ENCODE measurements at places on chromosomes 2 and 18. TPM values are rescaled to one million over a fixed set of nuclear protein-coding genes. Genes with fewer than 3 reads are reported as not detected.

CPO gene
- not detected for total RNA-seq

DNA sequence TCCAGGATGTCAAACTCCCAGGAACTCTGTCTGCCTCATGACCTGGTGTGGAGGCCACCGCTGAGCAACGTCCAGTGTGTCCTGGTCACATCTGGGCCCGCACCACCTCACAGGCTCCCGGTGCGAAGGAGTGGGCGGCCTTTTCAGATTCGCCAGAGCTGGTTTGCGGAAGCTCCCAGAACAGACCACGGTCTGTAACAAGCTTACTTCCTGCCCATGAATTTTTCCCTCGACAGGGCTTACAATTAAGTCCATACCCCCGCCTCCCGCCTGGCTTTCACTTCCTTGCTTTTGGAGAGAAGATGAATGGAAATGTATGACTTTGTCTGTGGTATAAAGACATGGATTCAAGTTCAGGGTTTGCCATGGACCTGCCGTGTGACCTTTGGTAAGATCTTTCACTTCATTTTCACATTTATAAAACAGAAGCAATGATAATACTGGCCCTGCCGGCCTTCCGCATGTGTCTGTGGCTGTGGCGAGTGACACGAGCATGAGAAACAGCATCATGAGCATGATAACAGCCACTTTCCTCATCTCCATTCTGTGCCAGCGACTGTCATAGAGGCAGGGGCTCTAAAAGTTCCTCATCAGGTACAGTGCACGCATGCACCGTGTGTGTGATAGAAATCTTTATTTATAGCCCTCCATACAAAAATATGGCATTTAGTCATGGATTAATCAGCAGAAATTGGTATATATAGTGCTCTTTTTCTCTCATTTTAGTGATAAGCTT, 31.0 kb upstream of the KCNF1 start:
- no peak overlapping the region for H3K27ac ChIP-seq
- H3K4me3 ChIP-seq: no peak overlapping the region
- no peaks in the 10 kb centered on the region for H3K4me1 ChIP-seq
- no peak for DNase-seq
- peaks cover 11% of the 10 kb centered on the region for H3K27me3 ChIP-seq
- H3K36me3 ChIP-seq: no peaks in the 10 kb centered on the region

DNA sequence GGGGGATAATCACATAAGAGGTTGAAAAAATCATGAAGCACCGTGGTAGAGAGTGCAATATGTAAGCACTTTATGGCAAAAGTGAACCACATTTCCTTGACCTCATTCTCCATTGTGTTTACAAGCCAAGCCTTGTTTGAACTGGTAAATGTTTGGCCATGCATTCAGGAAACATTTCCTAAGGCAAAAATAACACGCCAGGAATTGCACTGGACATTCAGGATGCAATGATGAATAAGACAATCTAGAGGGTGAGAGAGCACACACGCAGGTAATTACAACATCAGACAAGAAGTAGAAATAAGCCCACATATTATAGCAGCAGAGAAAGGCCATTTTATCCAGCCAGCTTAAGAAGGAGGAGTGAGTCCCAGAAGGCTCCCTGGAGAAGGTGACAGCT, 218.0 kb upstream of the OSR1 start:
- H3K27ac ChIP-seq: no peak overlapping the region
- no peak overlapping the region for H3K4me3 ChIP-seq
- DNase-seq: no peak
- H3K27me3 ChIP-seq: peaks cover 2% of the 10 kb centered on the region

GRCh38 chr2:238581126-238581525, 154.4 kb downstream of the ASB1 start:
- no peaks in the 10 kb centered on the region for H3K4me1 ChIP-seq
- no peaks in the 10 kb centered on the region for H3K36me3 ChIP-seq
- no peak overlapping the region for H3K27ac ChIP-seq
- DNase-seq: no peak
- peaks cover 10% of the 10 kb centered on the region for H3K27me3 ChIP-seq

DNA sequence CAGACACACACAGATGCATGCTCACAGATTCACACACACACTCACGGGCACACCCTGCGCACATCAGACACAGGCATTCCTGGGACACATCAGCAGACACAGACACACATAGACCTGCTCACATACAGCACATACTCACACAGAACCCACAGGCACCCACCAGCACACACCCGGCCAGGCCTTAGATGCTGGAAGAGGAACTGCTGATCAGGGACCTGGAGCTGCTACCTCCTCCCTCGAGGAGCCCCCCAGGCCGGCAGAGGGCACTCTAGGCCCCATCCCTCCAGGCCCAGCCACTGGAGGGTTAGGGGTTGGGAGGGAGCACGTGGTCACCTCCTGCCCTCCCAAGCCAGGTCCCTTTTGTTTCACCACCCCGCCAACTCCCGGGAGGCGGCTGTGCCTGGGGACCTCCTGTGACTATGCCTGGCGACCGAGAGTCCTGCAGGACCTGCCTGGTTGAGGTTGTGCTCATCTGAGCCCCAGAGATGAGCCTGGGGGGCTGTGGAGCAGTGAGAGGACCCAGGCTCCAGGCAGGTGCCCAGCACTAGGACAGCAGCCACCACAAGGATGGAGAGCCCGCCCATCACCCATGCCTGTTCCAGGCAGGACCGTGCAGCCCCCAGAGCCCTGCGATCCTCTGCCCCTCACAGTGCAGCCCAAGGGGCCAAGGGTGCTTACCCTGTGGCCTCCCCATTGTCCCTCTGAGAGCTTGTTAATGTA, 21.0 kb upstream of the PTMA start:
- H3K4me1 ChIP-seq: peaks cover 15% of the 10 kb centered on the region
- DNase-seq: peak; percentile 72
- no peaks in the 10 kb centered on the region for H3K36me3 ChIP-seq
- peaks cover 6% of the 10 kb centered on the region for H3K27me3 ChIP-seq
- no peak overlapping the region for H3K4me3 ChIP-seq

DNA sequence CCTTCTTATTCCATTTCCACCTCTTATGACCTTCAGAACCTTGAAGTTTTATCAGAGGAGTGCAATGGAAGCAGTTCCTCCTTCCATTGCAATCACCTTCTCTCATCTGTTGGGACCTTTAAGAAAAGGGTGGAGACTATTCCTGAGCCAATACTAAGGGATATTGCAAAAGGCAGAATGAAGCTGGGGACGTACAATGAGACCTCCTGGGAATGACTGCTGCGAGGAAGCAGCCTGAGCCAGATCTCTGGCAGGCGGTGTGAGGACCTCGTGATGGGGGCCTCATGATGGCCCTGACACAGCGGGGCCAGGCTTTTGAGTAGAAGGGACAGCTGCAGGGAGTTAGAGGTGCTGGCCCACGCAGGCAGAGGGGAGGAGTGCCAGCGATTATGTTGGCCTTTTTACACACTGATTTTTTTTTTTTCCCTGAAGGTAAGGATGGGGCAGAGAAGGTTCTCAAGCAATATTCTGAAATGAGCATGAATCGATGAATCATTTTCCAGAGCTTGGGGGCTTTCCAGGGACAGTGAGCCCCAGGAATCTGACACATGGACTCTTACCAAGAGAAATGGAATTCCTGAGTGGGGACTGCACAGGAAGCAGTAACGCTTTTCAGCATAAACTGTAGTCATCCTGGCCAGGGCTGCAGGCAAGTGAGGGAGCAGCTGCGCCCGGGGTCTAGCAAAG, 40.0 kb upstream of the LAPTM4A start:
- no peak overlapping the region for H3K4me3 ChIP-seq
- no peaks in the 10 kb centered on the region for H3K27me3 ChIP-seq
- DNase-seq: no peak
- H3K27ac ChIP-seq: no peak overlapping the region
- H3K36me3 ChIP-seq: no peaks in the 10 kb centered on the region
- H3K4me1 ChIP-seq: no peaks in the 10 kb centered on the region

- H3K27ac ChIP-seq: no peak overlapping the region
- DNase-seq: no peak
- H3K36me3 ChIP-seq: no peaks in the 10 kb centered on the region
- H3K4me3 ChIP-seq: no peak overlapping the region
- peaks cover 10% of the 10 kb centered on the region for H3K4me1 ChIP-seq
Observed at GRCh38 chr2:38262069-38262871, 114.8 kb downstream of the ATL2 start.

DNA sequence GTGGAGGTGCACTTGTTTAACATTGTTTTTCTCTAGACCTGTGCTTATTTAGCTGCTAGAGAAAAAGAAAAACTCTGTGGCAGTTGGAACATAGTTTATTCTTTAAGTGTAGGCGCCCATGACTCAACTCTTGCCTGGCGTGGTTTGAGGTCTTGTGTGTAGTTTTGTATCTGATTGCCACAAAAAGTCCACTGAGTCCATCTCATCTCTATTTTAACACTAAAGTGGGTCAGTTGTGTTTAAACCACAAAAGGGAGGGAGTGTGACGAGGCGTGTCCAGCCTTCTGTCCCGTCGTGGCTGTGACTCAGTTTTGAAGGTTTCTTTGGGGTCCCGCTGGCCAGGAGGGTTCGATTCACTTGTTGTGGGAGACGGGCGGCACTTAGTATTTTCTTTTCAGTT, 15.3 kb upstream of the UGT1A9 start:
- H3K36me3 ChIP-seq: no peaks in the 10 kb centered on the region
- H3K4me3 ChIP-seq: no peak overlapping the region
- no peaks in the 10 kb centered on the region for H3K4me1 ChIP-seq
- no peak for DNase-seq
